M059J (cell line): ENCODE measurements at places on chromosomes 1 and 21. TPM values are rescaled to one million over a fixed set of nuclear protein-coding genes. Genes with fewer than 3 reads are reported as not detected.
A peak's percentile ranks its signal among the peaks of the same experiment; 100 is the strongest.

GRCh38 chr1:67347688-67348472, 40.2 kb downstream of the IL12RB2 start:
- DNase-seq: peak; percentile 78

HRNR gene
- not detected in 2 replicates for total RNA-seq

DNA sequence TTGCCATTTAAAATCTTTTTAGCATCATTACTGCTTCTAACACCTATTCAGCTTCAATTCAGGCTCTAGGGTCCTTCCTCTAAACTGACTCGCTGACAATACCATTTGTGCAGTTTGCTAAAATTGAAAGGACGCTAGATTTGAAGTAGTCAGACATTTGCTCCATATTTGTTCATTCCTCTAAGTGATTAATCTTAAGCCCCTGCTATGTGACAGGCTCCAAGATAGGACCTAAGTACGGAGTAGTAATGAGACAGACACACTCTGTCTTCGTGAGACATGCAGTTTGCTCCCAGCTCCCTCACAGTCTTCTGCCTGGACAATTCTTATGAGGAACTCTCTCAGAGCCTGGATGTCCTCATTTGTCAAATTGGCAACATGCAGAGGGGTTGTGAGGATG, 26.1 kb upstream of the CD53 start:
- DNase-seq: no peak

- peak; percentile 22 for DNase-seq
Observed at GRCh38 chr1:69914976-69915765, 290.2 kb downstream of the LRRC40 start.

DNA sequence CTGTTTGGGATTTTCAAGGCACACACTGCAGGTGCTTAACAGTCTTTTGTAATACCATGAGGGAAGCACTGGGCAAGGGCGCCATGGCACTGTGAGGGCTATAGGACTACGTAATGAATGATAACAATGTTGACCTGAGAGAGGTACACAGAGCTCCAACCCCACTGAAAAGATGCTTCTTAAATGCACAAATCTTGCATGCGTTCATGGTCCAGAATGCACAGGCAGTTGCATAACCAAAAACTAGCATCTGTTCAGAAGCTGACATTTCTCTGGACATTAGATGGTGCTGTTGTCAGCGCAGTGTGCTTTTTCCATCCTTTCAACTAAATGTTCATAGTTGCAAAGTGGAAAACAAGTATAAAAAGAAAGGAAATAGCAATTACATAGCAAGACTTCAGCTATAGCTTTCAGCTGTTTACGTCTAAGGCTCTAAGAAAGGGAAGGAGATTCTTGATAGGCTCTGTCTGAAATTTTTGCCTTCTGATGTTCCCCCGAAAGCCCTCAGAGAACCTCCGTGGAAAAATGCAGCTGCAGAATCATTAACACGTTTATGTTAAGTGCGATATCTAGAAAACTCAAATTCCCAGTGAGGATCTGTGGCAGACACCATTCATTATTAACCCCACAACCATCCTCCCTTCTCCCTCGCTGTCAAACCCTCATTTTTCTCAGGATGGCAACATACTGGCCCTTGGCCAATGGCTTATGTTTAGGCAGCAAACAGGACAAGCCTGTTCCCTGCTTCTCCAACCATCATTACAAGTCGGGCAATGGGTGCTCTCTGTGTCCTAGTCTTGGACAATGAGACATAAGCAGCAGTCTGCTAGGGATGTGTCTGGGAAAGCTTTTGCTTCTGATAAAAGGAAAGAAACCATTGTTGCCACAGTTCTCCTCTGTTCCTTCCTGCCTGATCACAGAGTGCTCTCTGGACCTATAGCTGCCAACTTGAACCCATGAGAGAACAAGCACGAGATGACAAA, 8.2 kb upstream of the TARBP1 start:
- DNase-seq: peak; percentile 68

LAMB3 gene
- total RNA-seq: 31.5 and 62.2 TPM in 2 replicates

ADAM30 gene
- not detected in 2 replicates for total RNA-seq

C1orf94 gene
- 3.7 and 4.0 TPM in 2 replicates for total RNA-seq

DNA sequence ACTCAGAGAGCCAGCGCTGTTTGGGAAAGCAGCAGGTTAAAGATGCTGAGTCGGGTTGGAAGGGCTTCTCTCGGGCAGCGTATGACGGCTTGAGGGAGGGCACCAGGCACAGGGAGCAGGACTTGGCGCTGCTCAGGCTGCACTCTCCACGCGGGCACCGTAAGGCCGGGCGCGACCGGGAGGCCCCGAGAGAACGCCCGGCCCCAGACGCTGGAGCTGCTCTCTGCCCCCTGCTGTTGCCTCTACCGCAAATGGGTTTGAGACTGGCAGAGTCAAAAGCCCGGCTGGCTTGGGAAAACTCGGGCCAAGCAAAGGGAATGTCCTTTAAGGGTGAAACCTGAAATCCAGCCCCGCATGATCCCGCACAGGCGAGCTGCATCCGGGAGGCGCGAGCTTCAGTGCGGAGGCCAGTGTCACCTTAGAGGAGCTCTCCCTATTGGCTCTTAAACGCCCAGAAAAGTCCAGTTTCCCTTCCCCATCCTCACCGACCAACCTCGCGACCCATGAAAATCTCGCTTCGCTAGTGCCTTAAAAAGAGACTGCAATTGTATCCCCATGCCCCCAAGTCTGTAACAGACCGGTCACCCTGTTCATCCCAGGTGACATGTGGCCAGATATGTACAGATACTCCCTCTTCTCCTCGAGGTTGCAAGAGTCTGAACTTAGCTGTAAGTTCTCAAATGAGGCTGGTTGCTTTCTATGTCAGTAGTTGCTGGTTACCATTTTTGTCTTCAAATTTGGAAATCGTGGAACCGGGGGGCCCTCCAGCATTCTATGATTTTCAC, 1.1 kb downstream of the PRRX1 start:
- DNase-seq: peak; percentile 57

DNA sequence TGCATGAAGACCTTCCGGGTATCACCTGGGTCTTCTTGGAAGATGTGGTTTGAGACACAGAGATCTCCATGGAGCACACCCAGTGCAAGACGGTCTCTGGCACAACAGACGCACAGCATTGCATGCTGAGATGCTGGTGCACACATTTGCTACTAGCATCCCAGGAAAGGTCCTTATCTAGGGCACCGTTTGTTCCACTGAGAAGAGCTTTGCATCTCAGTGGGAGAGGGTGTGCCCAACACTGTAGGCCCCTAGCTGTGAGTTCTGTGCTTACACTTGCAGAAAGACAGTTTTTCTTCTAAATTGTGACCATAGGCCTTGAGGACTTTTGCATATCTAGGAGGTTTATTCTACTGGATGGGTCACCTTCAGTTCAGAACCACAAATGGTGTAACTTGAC, 554.1 kb downstream of the MATN1 start:
- no peak for DNase-seq

DNA sequence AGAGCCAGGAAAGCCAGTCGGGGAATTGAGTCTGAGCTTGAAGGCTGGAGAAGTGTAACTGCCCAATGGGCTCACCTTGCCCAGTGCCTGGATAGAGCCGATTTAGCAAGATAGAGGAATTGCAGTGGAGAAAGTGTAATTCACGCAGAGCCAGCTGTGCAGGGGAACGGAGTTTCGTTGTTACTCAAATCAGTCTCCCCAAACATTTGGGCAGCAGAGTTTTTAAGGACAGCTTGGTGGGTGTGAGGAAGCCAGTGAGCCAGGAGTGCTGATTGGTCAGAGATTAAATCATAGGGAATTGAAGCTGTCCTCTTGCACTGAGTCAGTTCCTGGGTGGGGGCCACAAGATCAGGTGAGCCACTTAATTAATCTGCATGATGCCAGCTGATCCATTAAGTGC, 28.4 kb upstream of the NLRP3 start:
- DNase-seq: peak; percentile 41

FAM72C gene
- 4.3 and 5.2 TPM in 2 replicates for total RNA-seq

- peak; percentile 55 for DNase-seq
Observed at GRCh38 chr1:94246692-94247137, 9.3 kb upstream of the ARHGAP29 start.
